NCI-H1417 (cell line): ENCODE measurements at places on chromosomes 5 and 9.

GRCh38 chr9:17068671-17069070 is 66.2 kb upstream of the CNTLN start:
- DNase-seq = no peak

- no peak for DNase-seq
Observed at GRCh38 chr9:69885474-69885929, 64.9 kb downstream of the CFAP95 start.

- DNase-seq = no peak
Observed at GRCh38 chr5:14400085-14400484, 181.5 kb upstream of the OTULINL start.

DNA sequence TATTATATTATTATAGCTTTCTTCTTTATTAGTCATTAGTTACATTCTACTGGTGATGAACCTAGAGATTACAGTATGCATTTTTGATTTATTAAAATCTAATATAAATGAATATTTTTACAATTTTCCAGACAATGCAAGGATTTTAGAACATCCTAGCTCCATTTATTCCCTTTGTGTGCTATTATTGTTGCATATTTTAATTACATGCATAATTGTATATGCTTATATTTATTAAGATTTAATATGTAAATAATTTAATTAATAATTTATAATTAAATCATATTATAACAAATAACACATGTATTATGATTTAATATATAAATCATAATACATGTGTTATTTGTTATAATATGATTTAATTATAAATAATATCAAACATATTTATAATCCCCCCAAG is 23.4 kb upstream of the MACROH2A1 start:
- no peak for DNase-seq

DNA sequence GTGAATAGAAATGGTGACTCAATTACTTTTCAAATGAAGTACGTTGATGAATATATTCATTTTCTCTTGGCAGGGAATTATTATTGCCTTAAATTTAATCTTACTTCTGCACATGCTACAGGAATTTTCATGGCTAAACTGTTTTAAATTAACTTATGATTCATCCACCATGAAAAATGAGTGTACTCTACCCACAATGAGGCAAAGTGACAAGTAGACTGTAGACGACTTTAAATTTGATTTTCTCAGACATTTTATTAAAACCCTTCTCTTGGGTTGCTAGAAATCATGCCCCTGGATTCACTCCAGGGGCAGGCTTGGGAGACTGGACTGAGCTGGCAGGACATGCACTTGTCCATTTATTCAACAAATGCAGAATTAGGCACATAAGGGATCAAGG is 23.5 kb upstream of the ERAP2 start:
- no peak for DNase-seq
